RWPE2 (cell line): ENCODE measurements at places on chromosomes 2 and 18.

GRCh38 chr18:3171631-3172030, 48.1 kb downstream of the MYOM1 start:
- H3K4me3 ChIP-seq, result no peak overlapping the region
- H3K27me3 ChIP-seq, result no peaks in the 10 kb centered on the region
- no peaks in the 10 kb centered on the region for H3K36me3 ChIP-seq
- DNase-seq, result no peak

DNA sequence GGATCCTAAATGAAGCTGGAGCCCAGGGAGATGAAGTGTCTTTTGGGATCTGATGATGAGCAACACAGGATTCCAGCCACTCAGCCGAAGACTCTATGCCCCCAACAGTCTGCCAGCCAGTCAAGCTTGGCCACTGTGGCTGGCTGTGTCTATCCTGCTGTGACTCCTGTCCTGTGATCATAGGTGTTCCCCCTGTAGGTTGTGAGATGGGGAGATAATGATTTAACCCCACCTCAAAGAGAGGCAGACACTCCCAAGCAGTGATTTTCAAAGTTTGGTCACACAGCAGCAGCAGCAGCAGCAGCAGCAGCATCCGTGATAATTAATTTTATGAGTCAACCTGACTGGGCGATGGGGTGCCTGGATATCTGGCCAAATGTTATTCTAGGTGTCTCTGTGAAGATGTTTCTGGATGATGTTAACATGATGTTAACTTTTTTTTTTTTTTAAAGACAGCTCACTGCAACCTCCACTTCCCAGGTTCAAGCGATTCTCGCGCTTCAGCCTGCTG, 21.4 kb upstream of the RHOB start:
- H3K4me3 ChIP-seq, result no peak overlapping the region
- no peaks in the 10 kb centered on the region for H3K27me3 ChIP-seq
- peak overlapping the region; percentile 67 for H3K27ac ChIP-seq
- H3K4me1 ChIP-seq, result peaks cover 32% of the 10 kb centered on the region

- H3K4me1 ChIP-seq, result no peaks in the 10 kb centered on the region
- DNase-seq, result no peak
- H3K36me3 ChIP-seq, result peaks cover 26% of the 10 kb centered on the region
- H3K4me3 ChIP-seq, result no peak overlapping the region
- H3K27ac ChIP-seq, result no peak overlapping the region
Measured at GRCh38 chr2:233440314-233440713, 86.0 kb downstream of the DGKD start.

DNA sequence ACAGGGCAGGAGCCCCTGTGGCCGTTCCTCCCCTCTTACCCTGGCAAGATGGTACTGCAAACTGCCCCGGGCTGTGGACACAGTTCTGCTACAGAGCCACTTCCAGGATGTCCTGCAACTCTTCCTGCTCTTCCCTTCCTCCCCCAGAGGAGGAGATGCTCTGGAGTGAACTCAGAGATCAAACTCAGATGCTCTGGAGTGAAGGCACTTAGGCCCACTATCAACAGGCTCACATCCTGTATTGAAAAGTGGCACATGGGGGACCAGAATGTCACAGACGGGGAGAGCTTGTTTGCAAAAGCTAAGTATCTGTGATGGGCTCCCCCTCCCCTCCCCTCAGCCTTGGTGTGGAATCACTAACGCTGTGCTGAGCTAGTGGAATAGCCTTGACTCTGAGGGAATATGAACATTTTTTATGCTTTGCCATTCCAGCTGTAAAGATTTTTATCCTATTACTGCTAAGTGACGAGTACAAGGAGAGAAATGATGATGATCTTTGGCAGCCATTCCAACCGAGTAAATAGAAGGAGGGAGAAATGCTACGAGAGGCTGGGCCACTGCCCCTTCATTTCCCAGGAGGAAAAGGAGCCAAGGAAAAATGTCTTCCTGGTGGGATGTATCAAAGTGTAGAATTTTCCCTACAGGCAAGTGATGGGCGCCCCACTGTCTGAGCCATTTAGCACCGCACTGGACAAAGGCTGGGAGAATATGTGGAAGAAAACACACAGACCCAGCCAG, 152.6 kb downstream of the GALNT14 start:
- no peak overlapping the region for H3K4me3 ChIP-seq
- no peaks in the 10 kb centered on the region for H3K27me3 ChIP-seq
- H3K4me1 ChIP-seq, result no peaks in the 10 kb centered on the region
- DNase-seq, result no peak
- no peaks in the 10 kb centered on the region for H3K36me3 ChIP-seq
- no peak overlapping the region for H3K27ac ChIP-seq

DNA sequence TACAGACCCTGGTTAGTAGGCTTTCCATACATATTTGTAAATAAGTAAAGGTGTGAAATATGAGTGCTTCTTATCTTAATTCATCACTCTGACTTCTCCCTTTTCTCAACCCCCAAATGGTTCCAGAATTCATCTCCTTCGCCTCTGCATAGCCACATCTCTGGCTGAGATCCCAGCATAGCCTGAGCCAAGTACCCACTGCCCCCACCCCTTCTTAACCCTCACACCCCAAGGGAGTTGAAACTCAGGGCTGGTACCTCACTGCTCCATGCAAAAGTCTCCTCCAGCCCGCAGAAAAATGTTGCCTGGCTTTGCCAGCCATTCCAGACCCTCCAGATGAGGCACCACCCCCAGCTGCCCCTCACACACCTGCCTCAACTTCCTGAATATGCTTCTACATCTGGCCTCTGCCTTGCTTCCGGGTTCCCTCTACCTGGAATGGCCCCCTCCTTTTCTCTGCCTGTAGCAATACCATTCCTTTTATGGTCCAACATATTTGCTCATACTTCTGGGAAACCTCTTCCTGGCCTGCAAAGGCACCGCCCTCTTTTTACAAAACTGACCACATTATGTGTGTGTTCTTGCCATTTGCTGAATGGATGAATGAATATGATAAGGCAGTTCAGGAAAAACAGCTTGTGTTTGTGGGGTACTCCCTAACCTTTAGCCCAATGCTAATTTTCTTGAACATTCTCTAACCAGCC, 112.8 kb downstream of the CELF4 start:
- no peaks in the 10 kb centered on the region for H3K36me3 ChIP-seq
- no peak for DNase-seq
- H3K4me3 ChIP-seq, result no peak overlapping the region
- no peak overlapping the region for H3K27ac ChIP-seq
- H3K4me1 ChIP-seq, result no peaks in the 10 kb centered on the region

DNA sequence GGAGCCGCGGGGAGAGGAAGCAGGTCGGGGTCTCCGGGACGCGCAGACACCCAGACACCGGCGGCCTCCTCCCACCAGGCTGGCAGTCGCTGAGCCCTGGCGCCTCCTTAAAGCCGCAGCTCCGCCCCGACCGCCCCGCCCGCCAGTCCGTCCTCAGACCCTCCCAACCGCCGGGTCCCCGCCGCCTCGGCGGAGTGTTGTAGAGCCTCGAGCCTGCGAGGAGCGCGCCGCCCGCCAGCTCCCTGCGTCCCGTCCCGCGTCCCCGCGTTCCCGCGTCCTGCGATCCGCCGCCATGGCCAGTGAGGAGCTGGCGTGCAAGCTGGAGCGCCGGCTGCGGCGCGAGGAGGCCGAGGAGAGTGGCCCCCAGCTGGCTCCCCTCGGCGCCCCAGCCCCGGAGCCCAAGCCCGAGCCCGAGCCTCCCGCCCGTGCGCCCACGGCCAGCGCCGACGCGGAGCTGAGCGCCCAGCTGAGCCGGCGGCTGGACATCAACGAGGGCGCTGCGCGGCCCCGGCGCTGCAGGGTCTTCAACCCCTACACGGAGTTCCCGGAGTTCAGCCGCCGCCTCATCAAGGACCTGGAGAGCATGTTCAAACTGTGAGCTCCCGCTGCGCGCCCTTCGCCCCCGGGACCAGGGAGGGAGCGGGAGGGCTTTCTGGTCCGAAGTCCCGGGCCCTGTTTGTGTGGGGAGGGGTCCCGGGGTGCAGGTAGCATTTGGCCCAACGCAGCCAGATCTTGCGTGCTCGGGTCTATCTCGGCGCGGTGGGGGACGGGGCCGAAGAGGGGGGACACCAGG, at the start of gene EFHD1:
Gene EFHD1 (plus strand): TSS at position 192 of the 793 bp plus-strand sequence. CDS start 101 bp downstream, at position 293.
- DNase-seq, result no peak
- no peak within 1 kb of the TSS for H3K27ac ChIP-seq
- H3K27me3 ChIP-seq, result peaks cover 34% of the 10 kb centered on the region

DNA sequence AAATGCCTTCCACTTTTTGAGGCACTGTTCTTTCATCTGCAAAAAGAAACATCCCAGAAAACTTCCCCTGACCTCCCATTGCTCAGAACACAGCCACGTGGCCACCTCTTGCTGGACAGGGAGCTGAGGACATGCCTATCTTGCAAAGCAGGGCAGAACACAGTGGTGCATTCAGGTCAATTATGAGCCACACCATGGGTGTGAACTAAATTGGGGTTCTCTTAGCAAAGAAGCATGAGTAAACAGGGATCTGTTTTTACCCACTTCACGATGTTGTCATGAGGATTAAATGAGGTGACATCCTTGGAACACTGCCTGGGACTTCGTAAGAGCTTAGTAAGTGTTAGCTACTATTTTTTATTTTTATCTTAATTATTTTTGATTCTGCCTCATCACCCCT, 25.1 kb downstream of the BMP10 start:
- H3K27ac ChIP-seq, result no peak overlapping the region
- H3K27me3 ChIP-seq, result no peaks in the 10 kb centered on the region
- no peak for DNase-seq
- no peak overlapping the region for H3K4me3 ChIP-seq
- no peaks in the 10 kb centered on the region for H3K4me1 ChIP-seq
- H3K36me3 ChIP-seq, result no peaks in the 10 kb centered on the region

- H3K27ac ChIP-seq, result no peak overlapping the region
- no peaks in the 10 kb centered on the region for H3K27me3 ChIP-seq
- DNase-seq, result no peak
- no peaks in the 10 kb centered on the region for H3K4me1 ChIP-seq
- no peaks in the 10 kb centered on the region for H3K36me3 ChIP-seq
- no peak overlapping the region for H3K4me3 ChIP-seq
Measured at GRCh38 chr2:223626716-223627115, 24.6 kb upstream of the SCG2 start.

- H3K4me1 ChIP-seq, result peaks cover 34% of the 10 kb centered on the region
- H3K27ac ChIP-seq, result peak overlapping the region; percentile 77
- H3K27me3 ChIP-seq, result no peaks in the 10 kb centered on the region
- no peak overlapping the region for H3K4me3 ChIP-seq
- H3K36me3 ChIP-seq, result no peaks in the 10 kb centered on the region
Measured at GRCh38 chr2:37713258-37713700, 41.8 kb upstream of the CDC42EP3 start.

GRCh38 chr2:121284463-121285449, at the start of gene TFCP2L1:
TFCP2L1 (minus strand) TSS chr2:121285202; CDS start chr2:121285109, 93 bp downstream.
- no peak for DNase-seq
- peak within 1 kb of the TSS; percentile 28 for H3K27ac ChIP-seq
- H3K4me1 ChIP-seq, result peaks cover 13% of the 10 kb centered on the region
- H3K27me3 ChIP-seq, result no peaks in the 10 kb centered on the region

- no peak for DNase-seq
- H3K36me3 ChIP-seq, result no peaks in the 10 kb centered on the region
- no peak overlapping the region for H3K27ac ChIP-seq
- H3K4me1 ChIP-seq, result peaks cover 5% of the 10 kb centered on the region
Measured at GRCh38 chr2:11955884-11956291, 209.5 kb downstream of the LPIN1 start.
